Activated naive CD4-positive, alpha-beta T cell treated with anti-CD3 and anti-CD28 coated beads, Interleukin-2, amount 50 U/mL, for 72 hours (primary cell): ENCODE measurements at places on chromosomes 4 and X. TPM values are rescaled to one million over a fixed set of nuclear protein-coding genes. Genes with fewer than 3 reads are reported as not detected.

LCORL gene
- 6.0 TPM for total RNA-seq

TACC3 gene
- total RNA-seq: 195 TPM

ARMCX4 gene
- total RNA-seq: 7.6 TPM

ADGRG4 gene
- total RNA-seq: not detected

FRAS1 gene
- total RNA-seq: not detected

MXRA5 gene
- not detected for total RNA-seq

FRG1 gene
- 49.7 TPM for total RNA-seq

CD40LG gene
- total RNA-seq: 80.0 TPM

FRG2 gene
- total RNA-seq: not detected

BTK gene
- 0.41 TPM for total RNA-seq

CLDN2 gene
- total RNA-seq: not detected

VCX gene
- not detected for total RNA-seq

TEC gene
- total RNA-seq: 4.3 TPM

ZNF81 gene
- total RNA-seq: 8.5 TPM

FRMPD4 gene
- total RNA-seq: not detected
